ENCODE measurements at places on chromosomes 6 and 20.
A peak's percentile ranks its signal among the peaks of the same experiment; 100 is the strongest.

DNA sequence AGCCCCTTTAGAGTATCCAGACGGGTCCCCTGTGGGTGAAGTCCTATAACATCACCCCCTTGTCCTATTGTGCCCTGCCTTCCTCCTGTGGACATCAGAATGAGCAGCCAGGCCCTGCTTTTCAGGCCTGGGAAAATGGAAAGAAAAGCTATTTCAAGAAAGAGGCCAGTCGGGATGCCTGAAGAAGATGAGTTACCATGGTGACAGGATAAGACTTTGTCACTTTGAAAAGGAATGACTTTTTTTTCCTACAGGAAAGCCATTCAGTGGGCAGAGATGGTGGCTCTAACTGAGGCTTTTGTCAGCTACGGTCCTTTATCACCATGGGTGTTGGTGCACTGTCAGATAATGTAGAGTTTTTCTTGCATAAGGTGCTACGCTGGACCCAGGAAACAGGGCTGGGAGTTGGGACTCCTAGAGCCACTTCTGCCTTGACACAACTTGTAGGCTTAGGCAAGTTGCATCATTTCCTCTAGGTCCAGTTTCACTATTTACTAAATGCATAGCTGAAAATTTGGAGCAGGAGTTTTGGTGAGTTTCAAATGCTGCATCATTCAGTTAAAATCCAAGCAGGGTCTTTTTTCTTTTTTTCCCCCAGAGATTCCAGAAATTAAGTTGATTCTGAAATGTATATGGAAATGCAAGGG is 293.6 kb upstream of the PRND start:
- DNase-seq, result no peak

DNA sequence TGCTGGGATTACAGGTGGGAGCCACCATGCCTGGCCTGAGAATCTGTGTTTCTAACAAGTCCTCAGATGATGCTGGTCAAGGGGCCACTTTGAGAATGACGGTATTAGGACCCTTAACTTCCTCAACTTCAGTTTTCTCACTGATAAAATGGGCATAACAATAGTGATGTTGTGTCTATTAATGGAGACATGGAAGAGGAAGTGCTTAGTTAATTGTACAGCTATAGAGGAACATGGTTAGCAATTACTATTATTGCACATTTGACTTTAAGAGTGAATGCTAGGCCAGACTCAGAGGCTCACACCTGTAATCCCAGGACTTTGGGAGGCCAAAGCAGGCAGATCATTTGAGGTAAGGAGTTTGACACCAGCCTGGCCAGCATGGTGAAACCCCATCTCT is 12.7 kb downstream of the DPPA5 start:
- no peak for DNase-seq

DNA sequence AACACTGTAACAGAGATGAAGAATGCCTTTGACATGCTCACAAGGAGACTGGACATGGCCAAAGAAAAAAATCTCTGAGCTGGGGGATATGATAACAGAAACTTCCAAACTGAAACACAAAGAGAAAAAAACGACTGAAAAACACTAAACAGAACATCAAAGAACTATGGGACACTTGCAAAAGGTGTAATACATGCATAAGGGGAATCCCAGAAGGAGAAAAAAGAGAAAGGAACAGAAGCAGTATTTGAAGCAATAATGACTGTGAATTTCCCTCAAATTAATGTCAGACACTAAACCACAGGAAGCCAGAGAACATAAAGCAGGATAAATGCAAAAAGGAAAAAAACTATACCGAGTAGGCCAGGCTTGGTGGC is 117.4 kb upstream of the ARID1B start:
- DNase-seq, result no peak

- no peak for DNase-seq
Measured at GRCh38 chr6:39770446-39770845, 21.7 kb upstream of the DAAM2 start.

DNA sequence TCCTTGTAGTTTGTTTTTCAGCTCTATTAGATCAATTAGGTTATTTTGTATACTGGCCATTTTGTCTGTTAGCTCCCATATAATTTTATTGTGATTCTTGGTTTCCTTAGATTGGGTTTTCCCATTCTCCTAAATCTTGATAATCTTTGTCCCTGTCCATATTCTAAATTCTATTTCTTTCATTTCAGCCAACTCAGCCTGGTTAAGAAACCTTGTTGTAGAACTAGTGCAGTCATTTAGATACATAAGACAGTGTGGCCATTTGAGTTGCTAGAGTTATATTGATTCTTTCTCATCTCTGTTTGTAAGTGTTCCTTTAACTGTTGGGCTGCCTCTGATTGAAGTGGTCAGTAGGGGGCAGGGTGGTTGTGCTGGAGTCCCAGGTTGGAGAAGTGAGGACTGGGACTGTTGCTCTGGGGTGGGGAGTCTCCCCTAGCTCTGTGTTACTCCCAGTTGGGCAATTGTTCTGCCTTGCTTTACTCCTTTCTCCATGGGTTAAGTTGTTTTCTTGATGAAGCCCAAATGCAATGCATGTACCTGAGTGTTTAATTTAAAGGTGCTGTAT is 98.8 kb upstream of the NRN1 start:
- no peak for DNase-seq

GRCh38 chr20:3993109-3993508 is 22.2 kb downstream of the RNF24 start:
- DNase-seq, result no peak

DNA sequence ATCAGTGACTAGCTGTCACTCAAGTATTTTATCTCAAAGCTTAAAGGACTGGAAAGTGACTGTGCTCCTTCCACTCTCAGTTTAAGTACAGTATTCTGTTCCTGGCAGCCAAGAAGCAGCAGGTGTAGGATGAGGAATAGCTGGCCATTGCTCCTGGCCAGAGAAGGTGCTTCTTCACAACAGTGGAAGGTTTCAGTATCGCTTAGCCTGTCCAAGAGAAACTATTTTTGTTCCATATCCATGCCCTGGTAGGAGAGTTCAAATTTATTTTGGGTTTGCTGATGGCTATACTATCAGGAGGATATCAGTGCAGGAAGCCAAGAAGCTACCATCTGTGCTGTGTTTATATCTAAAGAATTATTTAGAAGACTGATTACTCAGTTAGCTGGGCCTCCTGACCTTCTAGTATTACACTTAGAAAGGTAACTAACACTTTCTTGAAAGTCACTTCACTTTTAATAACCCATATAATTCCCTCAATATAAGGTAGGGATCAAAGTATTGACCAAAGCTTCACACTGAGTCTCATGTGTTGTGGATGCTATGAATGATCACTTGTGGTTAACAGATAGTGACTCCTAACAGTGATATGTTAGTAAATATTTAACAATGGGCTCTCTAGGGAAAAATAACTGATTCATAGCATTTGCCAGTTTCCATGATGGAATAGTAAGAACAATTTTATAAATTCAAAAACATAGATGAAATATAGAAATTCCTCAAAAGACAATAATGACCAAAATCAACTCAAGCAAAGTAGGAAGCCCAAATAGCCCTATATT is 99.9 kb downstream of the AIG1 start:
- DNase-seq, result no peak

- peak; percentile 32 for DNase-seq
Measured at GRCh38 chr6:51459958-51460357, 627.5 kb downstream of the PKHD1 start.

DNA sequence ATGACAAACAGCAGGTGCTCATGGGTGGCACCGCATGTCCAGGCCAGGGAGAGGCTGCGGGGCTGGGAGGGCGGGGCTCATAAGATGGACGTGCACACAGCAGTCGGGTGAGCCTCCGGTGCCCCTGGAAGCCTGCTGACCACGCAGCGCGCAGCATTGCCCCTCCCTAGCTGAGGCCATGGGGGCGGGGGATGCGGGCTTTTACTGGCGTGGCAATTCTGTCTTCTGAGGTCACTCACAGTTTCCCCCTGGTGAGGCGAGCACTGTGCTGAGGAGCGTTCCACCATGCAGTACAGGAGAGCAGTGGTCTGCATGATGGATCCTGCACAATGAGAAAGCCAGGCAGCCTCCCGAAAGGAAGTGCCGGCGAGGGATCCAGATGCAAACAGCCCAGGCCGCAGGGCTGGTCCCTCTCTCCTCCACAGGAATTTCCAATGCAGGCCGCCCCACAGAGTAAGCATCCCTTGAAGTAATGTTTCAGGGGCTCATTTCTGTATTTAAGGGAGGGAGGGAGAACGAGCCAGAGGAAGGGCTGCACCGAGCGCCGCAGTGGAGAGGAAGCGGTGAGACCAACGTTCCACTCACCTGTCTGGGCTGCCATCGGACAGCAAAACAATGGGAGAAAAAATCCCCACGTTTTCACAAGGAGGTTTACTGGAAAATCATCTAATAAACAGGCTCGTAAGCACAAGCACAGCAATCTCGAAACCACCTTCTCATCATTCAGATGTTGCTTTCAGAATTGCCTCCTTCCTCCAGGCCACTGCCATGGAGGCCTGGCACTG is 56.0 kb downstream of the IRF4 start:
- no peak for DNase-seq

DNA sequence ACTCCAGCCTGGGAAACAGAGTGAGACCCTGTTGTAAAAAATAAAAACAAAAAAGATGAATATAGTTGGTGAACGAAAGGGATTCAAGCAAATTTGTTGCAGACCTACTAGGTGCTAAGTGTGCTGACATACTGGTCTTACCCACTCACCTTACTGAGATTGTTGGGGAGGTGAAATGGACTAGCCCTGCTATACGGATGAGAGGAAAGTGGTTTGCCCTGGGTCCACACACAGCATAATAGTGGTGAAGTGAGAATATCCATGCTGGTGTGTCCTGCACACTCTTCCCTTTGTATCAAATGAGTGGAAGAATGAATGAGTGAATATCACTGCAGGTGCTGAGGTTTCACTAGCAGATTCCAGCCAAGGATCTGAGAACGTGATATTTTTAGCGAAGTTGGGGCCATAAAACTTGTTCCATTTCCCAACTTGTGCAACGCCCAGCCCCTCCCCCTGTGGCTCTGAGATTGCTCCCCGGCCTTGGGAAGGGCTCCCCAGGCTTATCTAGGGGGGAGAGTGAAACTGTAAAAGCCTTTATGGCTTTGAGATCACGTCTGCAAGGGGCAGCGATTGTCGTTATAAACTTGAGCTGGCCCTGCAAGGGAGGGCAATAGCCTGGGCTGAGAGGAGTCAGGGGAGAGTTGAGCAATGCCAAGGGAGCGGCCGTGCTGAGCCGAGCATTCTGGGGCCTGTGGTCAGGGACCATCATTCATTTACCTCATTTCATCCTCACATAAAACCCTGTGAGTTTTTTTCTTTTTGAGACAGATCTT is 33.2 kb upstream of the TTPAL start:
- no peak for DNase-seq

- DNase-seq, result no peak
Measured at GRCh38 chr6:141443668-141444289, 688.9 kb upstream of the GJE1 start.

GRCh38 chr6:3753228-3753835 is 1.8 kb upstream of the PXDC1 start:
- DNase-seq, result no peak

- no peak for DNase-seq
Measured at GRCh38 chr20:61290721-61291120, 38.7 kb downstream of the CDH4 start.

- DNase-seq, result no peak
Measured at GRCh38 chr6:35451354-35452182, 570 bp upstream of the FANCE start.

DNA sequence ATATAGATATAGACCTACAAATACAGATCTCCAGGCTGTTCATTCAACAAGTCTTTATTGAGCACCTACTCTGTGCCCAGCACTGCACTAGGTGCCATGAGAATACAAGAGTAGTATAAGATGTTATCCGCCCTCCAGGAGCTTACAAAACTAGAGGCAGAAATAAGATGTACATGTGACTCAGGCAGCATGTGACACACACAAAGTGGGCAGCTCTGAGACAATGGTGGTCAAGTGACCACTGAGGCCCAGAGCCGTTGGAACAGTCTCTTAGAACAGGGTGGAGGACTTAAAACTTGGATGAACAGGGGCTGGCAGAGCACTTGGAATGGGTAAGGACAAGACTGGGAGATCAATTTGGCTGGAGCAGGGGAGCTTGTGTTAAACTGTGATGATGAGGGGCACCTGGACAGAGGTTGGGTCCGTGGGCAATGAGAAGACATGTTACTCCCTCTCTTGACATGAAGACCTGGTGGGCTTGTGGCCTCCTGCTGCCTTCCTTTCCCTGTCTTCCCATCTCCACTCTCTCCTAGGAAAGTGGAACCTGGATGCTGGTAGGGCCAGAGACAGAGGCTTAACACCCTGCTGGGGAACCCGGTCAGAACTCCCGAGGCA is 21.2 kb downstream of the TRIM15 start:
- no peak for DNase-seq

DNA sequence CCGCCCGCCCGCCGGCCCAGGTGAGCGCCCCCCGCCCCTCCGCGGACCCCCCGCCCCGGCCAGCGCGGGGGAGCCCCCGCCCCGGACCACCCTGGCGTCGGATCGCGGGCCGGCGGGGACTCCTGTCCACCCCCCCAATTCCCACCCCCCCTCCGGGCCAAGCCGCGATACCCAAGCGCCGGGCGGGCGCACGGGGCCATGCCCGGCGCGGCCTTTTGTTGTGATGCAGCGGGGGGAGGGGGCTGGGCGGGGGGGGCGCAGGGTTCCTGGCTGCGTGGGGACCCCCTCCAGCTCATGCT is 245 bp downstream of the SRC start:
- DNase-seq, result peak; percentile 62

- no peak for DNase-seq
Measured at GRCh38 chr6:10419749-10420545, 5.1 kb upstream of the TFAP2A start.

- DNase-seq, result peak; percentile 47
Measured at GRCh38 chr6:134123666-134124208, 71.3 kb upstream of the SLC2A12 start.

DNA sequence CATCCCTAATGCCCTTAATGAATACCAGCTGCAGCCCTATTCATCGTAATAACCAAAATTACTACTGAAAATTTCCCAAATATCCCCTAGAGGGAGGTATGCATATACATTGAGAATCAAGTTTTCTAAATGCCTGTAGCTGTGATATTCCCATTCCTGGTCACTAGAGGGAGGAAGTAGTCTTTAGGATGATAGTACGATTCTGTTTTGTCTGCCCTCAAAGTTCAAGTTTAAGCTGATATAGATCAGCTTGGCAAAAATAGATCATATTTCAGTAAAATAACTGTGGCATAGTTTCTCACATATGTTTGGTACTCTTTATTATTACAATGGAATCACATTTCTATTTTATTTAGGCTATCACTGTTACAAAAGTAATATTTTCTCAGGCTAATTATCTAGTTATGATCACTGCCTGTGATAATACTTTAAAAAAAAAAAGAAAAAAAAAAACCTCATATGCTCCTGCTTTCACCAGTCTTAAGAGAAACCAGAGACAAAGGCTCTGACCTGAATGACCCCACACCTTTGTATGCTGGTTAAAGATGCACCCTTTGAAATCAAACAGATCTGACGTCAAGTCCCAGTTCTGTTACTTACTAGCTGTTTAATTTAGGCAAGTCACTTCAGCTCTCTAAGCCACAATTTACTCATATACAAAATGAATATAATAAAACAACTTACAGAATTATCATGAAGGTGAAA is 11.0 kb downstream of the TSPYL1 start:
- peak; percentile 30 for DNase-seq

GRCh38 chr6:87583822-87584221 is 6.0 kb downstream of the RARS2 start:
- no peak for DNase-seq

GRCh38 chr6:52134011-52134410 is 46.6 kb upstream of the PKHD1 start:
- DNase-seq, result no peak

Data from GM20000 (cell line).